Ureter (tissue), 1 donor: ENCODE measurements at places on chromosomes 1 and 21. TPM values are rescaled to one million over a fixed set of nuclear protein-coding genes. Genes with fewer than 3 reads are reported as not detected.

DNA sequence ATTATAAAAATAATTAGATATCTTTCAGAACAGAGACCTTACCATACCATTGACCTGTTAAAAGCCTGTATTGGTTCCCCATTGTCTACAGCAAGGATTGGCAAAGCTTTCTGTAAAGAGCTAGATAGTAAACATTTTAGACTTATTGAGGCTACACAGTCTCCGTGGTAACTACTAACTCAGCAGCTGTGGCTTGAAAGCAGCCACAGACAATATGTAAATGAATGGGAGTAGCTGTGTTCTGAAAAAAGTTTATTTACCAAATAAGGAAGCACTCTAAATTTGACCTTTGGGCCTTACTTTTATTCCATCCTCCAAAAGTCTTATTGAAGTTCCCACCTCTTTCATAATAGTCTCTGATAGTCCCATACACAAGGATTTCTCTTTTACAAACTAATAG lies 39.7 kb downstream of the NUP210L start:
- DNase-seq: no peak

- DNase-seq: no peak
Observed at GRCh38 chr1:226877669-226878068, 7.3 kb downstream of the PSEN2 start.

- DNase-seq: peak; percentile 72
Observed at GRCh38 chr1:8116894-8117264, 90.8 kb upstream of the ERRFI1 start.

Gene LCE1C
- not detected for total RNA-seq

- DNase-seq: no peak
Observed at GRCh38 chr21:40402884-40403582, 443.9 kb downstream of the DSCAM start.

- peak; percentile 80 for DNase-seq
Observed at GRCh38 chr1:150970808-150971582, 3.6 kb downstream of the CERS2 start.

GRCh38 chr1:51070011-51070410 lies 32.0 kb upstream of the C1orf185 start:
- no peak for DNase-seq

Gene POLR3C
- 38.1 TPM for total RNA-seq

DNA sequence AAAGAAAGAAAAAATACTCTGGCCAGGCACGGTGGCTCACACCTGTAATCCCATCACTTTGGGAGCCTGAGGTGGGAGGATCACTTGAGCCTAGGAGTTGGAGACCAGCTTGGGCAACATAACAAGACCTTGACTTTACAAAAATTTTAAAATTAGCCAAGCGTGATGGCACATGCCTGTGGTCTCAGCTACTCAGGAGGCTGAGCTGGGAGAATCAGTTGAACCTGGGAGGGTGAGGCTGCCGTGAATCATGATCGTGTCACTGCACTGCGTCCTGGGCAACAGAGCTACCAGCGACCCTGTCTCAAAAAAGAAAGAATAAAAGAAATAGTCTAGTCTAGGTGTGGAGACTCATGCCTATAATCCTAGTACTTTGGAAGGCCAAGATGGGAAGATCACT lies 22.3 kb downstream of the RRP1B start:
- no peak for DNase-seq

GRCh38 chr1:31502926-31503511 lies 73.3 kb upstream of the TINAGL1 start:
- DNase-seq: peak; percentile 28

DNA sequence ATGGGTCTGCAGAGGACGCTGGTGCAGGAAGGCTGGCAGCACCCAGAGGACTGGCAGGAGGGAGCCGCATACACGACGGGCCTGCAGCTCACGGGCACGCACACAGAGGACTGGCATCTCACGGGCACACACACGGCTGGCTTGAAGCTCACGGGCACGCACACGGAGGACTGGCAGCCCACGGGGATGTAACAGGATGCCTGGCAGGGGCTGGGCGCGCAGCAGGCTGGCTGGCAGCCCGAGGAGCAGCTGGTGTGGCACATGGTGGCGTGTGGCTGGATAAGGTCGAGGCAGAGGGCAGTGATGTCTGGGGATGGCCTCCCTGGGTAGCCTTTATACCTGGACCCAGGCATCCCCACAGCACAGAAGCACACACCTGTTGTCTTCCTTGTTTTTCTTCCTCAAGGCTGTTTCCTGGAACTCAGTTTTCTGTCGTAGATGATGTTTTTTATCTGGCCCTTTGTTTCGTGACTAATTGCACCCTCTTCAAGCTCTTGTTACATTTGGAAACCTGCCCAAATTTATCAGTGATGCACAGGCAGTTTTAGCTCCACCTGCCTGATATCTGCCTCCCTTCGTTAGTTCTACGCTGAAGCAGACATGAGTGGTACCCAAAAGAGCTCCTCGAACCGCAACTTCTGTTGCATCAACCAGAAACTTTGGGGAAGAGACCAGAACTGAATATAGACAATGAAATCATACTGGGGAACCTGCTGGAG lies at the start of gene KRTAP12-1:
Gene KRTAP12-1 (minus strand): TSS at position 303 of the 719 bp plus-strand sequence. CDS start 40 bp downstream, at position 263.
- DNase-seq: no peak

- DNase-seq: no peak
Observed at GRCh38 chr21:33663241-33663640, 20.9 kb downstream of the ITSN1 start.

- no peak for DNase-seq
Observed at GRCh38 chr1:107326824-107327445, 186.1 kb downstream of the NTNG1 start.

- DNase-seq: no peak
Observed at GRCh38 chr21:32022146-32022545, 149.3 kb downstream of the HUNK start.

GRCh38 chr1:95089650-95090287 lies 17.0 kb upstream of the ALG14 start:
- DNase-seq: no peak

Gene ADGRB2
- 7.5 TPM for total RNA-seq

Gene KIAA1614
- total RNA-seq: 5.6 TPM

- DNase-seq: no peak
Observed at GRCh38 chr1:65509912-65510680, 89.6 kb downstream of the LEPR start.

DNA sequence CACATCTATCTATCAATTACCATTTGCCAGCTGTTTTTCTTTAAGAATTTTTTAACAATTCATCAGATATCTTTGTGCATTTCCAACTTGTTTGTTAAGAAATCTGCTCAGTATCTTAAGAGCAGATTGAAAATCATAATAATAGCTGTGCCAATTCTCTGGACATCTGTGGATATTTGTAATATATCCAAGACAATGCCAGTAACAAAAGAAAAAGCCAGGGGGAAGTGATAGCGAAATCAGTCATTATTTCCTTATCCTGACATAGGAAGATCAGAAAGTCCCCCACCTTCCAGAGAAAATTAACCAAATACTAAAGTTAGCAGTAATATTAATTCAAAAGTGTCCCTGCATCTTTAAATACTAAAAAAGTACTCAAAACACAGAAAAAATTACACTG lies 217.1 kb downstream of the RERE start:
- no peak for DNase-seq

GRCh38 chr1:43274125-43274803 lies 4.5 kb downstream of the TMEM125 start:
- DNase-seq: no peak

- DNase-seq: no peak
Observed at GRCh38 chr1:158793604-158794003, 12.6 kb upstream of the OR6N2 start.

Gene TTLL10
- total RNA-seq: 2.3 TPM

Gene HSD11B1
- 4.1 TPM for total RNA-seq

DNA sequence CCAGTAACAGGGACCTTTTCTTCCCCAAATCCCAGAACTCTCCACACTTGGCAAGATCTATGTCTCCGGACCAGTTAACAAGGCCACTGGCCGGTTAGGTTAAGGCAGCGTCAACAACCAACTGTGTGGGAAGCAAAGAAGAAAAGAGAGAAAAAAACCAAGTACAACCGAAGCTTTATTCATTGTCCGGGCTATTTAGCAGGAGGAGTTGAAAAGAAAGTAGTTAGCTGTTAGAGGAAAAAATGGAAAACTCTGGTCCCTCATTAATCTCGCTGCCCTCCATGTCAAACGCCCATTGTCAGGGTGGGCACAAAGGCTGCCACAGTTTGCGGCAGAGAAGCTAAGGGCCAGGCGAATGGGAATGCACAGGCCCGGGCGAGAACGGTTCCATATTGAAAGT lies 49.3 kb upstream of the GRIK3 start:
- DNase-seq: no peak

DNA sequence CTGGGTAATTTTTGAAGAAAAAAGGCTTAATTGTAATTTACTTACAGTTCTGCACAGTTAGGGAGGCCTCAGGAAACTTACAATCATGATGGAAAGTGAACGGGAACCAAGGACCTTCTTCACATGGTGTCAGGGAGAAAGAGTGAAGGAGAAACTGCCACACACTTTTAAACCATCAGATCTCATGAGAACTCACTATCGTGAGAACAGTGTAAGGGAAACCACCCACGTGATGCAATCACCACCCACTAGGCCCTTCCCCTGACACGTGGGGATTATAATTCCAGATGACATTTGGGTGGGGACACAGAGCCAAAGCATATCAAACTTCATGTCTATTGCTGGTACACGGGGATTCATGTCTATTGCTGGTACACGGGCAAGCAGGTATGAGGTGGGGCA lies 5.3 kb upstream of the SFT2D2 start:
- DNase-seq: no peak

DNA sequence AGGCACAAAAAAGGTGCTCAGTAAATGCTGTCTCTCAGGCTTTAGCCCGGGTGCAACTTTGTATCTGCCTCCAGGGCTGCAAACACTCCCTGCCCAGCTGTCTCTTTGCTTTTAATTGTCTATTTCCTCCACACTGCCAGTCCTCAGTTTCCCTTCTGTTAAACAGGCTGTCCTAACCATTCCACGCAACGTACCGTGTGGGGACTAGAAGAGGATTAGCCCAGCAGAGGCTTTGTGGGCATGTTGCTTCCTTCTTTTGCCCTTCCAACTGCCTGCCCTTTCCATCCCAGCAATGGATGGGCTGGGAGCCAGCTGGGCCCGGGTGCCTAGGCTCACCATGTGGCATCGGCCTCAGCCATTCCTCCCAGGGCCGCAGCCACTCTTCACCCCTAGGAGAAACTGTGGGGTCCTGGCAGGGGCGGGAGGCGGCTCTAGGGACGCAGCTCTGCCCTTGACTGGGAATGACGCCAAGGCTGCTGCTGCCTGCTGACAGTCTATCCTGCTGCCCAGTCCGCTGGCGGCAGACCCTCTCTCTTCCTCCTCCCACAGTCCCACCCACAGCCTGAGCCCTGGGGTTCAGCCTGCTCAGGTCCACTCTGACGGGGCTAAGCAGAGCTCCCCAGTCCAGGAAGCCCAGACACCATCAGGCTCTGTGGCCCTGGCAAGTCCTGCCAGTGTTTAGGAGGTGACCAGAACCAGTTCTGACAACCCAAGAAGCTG lies 40.6 kb upstream of the LRP8 start:
- DNase-seq: peak; percentile 38

- DNase-seq: no peak
Observed at GRCh38 chr21:38937844-38938243, 132.1 kb downstream of the ETS2 start.

GRCh38 chr1:27099135-27099586 lies 55.8 kb downstream of the SLC9A1 start:
- DNase-seq: no peak

Gene GBP7
- not detected for total RNA-seq

- DNase-seq: no peak
Observed at GRCh38 chr1:159938905-159939677, 6.3 kb downstream of the IGSF9 start.

GRCh38 chr1:204461331-204462228 lies 33.0 kb downstream of the PIK3C2B start:
- no peak for DNase-seq

DNA sequence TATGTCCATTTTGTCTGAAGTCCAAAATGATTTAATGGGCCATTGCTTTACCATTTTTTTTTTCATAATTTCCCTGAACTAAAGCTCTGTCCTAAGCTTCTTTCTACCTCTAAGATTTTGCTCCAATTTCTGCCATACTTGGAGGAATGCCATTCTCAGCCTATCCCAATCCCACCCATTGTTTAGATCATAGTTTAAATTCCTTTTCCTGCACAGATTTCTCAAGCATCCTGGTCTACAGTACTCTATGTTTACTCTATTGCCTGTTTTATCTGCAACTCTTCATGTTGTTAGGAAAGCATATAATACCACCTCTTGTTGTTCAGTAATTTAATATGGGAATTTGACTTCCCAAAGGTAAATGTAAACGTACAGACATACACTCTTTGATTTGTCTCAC lies 30.8 kb downstream of the ADAMTS1 start:
- no peak for DNase-seq

- no peak for DNase-seq
Observed at GRCh38 chr1:79745929-79746328, 739.4 kb upstream of the ADGRL4 start.

GRCh38 chr1:76933847-76934815 lies 66.9 kb downstream of the ST6GALNAC5 start:
- DNase-seq: no peak

Gene CFHR3
- 1.1 TPM for total RNA-seq

DNA sequence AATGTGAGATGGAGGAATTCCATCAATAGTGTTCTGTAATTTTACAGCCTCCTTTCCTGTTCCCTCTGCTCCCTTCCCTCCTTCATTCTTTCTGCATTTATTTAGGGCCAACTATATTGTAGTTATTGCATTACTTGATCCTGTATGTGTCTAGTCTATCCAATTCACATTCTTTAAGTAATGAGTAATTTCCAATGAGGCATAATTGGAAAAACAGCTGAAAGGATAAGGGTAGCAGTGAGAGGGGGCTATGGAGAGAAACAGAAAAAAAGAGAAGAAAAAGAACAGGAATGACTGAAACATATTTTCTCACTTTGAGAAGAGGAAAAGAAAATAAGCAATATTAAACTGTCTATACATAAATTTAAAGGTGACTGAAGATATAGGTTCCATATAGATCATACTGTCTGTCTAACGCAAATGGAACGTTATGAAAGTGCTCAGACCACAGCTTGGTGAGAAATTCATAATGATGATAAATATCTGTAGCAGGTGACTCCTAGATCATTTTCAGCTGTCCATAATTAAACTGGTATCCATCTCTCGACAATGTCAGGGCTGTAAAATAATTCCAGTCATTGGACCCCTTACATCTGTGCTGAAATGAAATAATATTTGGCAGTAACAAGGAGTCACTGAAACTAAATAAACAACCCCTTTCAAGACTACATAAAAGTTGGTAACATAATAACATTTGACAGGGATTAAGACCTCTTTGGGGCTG lies 61.8 kb downstream of the SPAG17 start:
- DNase-seq: no peak

- no peak for DNase-seq
Observed at GRCh38 chr1:238468068-238468467, 577.3 kb upstream of the ZP4 start.

GRCh38 chr1:236009857-236010256 lies 55.0 kb downstream of the NID1 start:
- DNase-seq: no peak
